ENCODE measurements at places on chromosomes 7 and 10.

GRCh38 chr10:1186683-1186990 lies 130.5 kb downstream of the WDR37 start:
- no peak for DNase-seq

DNA sequence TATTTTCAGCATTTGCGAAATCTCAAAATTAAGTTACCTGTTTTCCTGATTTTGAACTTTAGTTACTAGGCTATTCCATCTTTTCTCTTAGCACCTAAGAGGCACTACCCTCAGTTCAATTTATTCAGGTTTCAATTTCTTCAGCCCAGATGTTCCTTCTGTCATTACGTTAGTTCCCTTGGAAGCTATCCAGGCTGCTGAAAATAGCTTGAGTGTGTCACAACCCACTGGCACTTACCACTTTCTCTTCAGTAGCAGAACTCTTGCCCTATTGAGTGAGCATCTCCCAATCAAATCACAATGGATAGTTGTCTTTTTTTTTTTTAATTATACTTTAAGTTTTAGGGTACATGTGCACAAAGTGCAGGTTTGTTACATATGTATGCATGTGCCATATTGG lies 332.7 kb upstream of the LRGUK start:
- DNase-seq, result no peak

DNA sequence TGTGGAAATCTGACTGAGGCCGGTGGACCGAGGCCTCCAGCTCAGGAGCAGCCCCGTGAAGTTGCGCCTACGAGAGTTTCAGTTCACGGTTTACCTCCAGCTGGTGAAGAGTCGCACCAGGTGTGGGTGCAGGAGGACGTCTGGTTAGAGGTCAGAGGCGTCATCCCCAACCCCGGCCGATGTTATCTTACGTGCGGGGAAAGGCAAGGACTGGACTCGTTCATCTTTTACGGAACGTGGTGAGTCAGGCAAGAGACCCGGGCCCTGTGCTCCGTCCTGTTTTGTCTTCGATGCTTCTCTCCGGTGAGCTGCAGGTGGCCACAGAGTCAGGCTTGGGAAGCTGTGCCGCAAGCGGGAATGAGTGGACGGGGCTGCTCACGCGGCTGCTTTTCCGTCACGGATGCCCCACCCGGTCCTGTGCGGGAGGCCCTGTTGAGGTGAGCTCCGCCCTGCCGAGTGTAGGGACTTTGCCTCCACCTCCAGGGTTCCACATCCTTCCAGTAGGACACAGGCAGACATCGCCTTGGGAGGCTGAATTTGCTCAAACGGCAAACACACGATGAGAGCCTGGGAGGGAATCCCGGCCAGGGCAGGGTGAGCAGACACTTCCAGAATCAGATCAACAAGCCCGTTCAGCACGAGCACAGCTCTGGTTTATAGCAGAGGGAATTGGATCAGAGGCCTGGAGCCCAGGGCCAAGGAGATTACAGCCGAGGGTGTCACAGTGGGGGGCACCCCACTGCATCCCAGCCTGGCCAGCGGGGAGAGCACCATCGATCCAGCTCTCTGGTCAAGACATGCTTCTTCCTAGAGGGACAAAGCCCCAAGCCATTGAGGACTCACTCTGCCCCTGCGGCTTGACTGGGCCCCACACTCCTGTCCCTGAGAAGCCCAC lies 50.1 kb upstream of the INPP5A start:
- DNase-seq, result no peak

DNA sequence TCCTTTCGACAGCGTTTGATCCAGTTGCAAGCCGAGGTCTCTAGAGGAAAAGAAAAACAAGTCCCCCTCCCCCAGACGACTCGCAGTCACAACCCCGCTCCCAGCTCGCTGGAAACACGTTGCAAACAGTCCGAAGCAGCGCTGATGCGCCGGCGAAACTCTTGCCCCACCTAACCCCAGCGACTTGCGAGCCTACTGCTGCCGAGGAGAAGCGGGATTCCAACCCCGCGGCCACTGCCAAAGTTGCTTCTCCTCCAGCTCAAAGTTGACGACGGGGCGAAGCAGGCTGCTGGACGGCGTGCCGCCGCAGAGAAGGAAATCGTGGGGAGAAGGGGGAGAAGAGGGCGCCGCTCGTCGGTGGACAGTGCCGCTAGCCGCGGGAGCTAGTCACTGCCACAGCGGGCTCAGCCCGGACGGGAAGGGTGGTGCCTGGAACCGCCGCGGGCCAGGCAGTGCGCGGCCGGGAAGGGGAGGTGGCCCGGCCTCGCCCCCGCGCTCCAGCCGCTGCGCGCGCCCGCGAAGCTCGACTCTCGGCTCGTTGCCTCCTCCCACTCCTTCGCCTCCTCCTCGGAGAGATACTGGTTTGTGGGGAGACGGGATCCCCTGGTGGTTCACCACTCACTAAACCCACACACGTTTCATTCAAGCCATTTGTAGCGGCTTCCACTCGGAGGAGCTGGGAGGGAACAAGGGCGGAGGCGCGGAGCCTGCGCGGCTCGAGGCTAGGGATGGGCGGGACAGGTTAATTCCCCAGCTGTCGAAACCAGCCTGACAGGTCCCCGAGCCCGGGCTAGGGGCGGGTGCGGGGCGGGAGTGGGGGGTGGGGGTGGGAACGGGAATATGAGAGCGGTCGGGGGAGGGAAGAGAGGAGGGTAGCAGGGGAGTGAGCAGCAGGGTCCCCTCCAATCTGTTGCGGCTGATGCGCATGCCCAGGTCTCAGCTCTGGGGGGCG lies at the start of gene GPR37:
TSS of gene GPR37 (minus strand) at position 392 of the 952 bp plus-strand sequence. CDS start 816 bp downstream, outside the sequence.
- DNase-seq, result no peak

GRCh38 chr7:150936018-150936417 lies 42.1 kb downstream of the KCNH2 start:
- no peak for DNase-seq

All from stimulated activated CD8-positive, alpha-beta memory T cell treated with anti-CD3 and anti-CD28 coated beads, Interleukin-4, amount 100 ng/mL, for 4 hours (primary cell).